Urinary bladder (tissue), 4 donors: ENCODE measurements at places on chromosomes 11 and 22. TPM values are rescaled to one million over a fixed set of nuclear protein-coding genes. Genes with fewer than 3 reads are reported as not detected.

Gene IL17REL
- not detected for total RNA-seq

Gene OR6A2
- total RNA-seq, result 0.85 TPM

Gene CDC45
- 4.0 TPM for total RNA-seq

- no peak for DNase-seq
Observed at GRCh38 chr22:44583061-44583760, 85.2 kb upstream of the RTL6 start.

- DNase-seq, result no peak
Observed at GRCh38 chr11:106888386-106888785, 129.9 kb downstream of the GUCY1A2 start.

DNA sequence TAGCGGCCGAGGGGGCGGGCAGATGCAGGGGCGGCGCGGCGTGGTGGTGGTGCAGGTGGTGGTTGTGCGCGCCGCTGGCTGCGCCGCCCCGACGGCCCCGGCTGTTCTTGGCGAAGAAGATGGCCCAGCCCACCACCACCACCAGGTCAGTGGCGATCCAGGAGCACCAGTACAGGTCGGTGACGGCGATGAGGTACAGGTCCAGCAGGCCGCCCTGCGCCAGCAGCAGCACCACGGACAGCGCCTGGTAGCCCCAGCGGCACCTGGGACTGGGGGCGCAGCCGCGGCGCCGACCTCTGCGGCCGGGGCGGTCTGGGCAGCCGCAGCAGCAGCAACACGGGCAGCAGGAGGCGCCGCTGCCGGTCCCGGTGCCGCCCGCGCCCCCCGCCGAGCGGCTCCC lies 879 bp downstream of the TMEM121B start:
- no peak for DNase-seq

GRCh38 chr11:11577932-11578911 lies 43.6 kb downstream of the GALNT18 start:
- DNase-seq, result no peak
